ENCODE measurements at places on chromosomes 11 and 22.

- no peak for DNase-seq
These were observed 9.6 kb upstream of the PANX2 start for GRCh38 chr22:50160947-50161346.

DNA sequence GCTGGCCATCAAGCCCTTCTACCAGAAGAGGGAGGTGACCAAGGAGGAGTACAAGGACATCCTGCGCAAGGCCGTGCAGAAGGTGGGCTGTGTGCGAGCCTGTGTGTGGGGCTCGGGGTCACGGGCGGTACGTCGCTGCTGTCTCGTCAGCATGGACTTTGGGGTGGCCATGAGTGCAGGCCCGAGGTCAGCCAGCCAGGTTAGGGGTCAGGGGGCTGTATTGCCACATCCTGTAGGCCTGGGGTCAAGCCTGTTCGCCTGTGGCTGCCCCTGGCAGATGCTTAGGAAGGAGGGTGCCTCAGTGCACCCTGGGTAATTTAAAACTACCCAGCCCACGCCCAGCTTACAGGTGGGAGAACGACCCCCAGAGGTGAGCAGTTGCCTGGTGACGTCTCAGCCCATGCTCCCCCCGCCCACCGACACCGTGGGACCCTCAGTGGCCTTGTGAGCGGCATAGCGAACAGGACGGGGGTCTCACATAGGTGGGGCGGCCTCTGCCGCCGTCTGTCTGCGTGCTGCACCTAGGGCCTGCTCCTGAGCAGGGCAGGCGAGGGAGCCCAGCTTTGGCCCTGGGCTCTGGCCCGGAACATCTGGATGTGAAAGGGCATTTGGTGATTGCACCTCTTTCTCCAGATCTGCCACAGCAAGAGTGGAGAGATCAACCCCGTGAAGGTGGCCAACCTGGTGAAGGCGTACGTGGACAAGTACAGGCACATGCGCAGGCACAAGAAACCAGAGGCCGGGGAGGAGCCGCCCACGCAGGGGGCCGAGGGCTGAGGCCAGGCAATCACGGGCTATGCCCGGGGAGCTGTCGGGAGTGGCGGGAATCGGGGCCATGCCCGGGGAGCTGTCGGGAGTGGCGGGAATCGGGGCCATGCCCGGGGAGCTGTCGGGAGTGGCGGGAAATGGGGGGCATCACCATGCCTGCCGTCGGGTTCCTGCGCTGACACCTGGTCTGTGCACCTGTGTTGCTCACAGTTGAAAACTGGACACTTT lies 4.5 kb downstream of the IRF7 start:
- DNase-seq = no peak

- DNase-seq = no peak
These were observed 1402.6 kb upstream of the TENM4 start for GRCh38 chr11:80843266-80843974.

DNA sequence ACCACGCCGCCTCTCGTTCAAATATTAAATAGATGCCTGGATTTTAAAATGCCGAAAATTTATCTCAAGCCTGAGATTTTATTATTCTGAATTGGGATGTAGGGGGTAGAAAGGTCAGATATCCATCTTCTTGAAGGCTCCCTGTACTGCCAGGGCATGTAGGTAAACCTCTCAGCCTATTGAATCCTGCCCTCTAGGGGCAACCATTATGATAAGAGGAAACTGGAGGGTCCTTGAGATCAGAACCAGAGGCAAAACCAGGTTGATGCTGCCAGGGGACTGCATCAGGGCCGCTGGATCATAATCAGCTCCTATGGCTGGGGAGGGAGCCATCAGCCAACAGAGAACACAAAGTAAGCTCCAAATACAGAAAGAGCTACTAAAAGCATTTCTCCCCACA lies 92.4 kb downstream of the KCNC1 start:
- no peak for DNase-seq

- DNase-seq = no peak
These were observed 29.4 kb downstream of the PPARA start for GRCh38 chr22:46179748-46180147.

GRCh38 chr22:43745783-43746356 lies 66.2 kb downstream of the EFCAB6 start:
- no peak for DNase-seq

DNA sequence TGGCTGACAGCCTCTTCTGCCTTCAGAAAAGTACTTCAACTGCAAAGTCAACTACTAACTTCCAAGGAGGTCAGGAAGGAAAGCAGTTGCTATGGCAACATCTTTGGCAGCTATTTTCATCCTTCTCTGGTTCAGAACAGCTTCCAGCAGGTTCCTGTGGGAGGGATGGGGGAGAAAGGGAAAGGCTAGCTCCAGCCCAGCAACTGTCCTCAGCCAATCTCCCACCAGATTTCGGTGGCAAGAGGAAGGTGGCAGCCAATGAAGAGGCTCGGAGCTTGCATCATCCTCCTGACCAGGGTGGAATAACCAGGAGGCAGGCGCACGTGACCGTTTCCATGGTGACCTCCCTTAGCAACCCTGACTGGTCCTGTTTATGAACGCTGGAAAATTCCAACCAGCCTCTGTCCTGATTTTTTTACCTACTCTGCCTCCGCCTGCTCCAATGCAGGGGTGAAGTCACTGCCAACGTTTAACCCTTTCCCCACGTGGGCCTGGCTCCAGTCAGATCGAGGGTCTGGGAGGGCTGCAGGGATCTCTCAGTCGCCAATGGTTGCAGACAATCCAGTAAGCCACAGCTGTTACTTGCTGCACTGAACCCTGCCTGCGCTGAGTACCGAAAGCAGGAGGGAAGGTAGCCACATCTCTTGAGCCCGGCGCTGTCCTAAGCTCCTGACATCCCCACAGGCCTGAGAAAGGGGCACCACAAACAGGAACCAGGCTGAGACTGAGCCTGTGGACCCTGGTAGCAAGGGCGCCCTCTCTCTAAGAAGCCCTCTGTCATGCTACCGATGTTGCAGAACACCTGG lies 11.2 kb upstream of the MALAT1 start:
- peak; percentile 100 for DNase-seq

GRCh38 chr22:39349506-39349966 lies 255 bp upstream of the SYNGR1 start:
- no peak for DNase-seq

- DNase-seq = no peak
These were observed 118.8 kb downstream of the ATM start for GRCh38 chr11:108341654-108342053.

GRCh38 chr11:134040386-134041302 lies 28.2 kb upstream of the JAM3 start:
- peak; percentile 73 for DNase-seq

GRCh38 chr11:87081358-87081757 lies 43.6 kb downstream of the TMEM135 start:
- DNase-seq = no peak

DNA sequence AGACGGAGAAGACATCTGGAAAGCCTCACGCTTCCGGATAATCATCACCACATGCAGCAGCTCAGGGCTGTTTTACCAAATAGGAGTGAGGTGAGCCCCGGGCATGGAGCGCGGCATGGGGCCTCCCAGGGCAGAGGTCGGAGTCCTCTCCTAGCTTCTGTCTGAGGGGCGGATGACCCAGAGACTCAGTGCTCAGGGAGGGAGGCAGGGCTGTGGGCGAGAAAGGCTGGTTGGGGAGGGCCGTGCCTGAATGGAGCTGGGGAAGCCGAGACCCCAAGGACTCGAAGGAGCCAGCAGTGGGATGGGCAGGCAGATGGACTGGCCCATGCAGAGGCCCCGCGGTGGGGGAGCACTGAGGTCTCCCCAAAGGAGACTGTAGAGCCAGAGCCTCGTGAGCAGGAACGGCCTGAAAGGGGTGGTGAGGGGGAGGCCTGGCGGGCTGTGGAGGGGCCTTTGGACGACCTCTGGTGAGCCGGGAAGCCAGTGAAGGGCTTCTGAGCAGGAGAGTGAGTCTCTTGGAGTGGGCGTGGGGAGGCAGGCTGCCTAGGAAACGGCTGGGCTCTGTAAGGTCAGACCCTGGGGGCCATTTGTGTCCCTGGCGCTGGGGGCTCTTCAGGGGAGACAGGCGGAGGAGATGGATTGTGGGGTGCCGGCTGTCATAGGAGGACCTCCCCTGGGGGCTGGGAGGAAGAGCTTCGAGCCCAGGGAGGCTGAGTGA lies 24.7 kb upstream of the PANX2 start:
- no peak for DNase-seq

- DNase-seq = no peak
These were observed 503.4 kb downstream of the DLG2 start for GRCh38 chr11:85123752-85124231.

- DNase-seq = no peak
These were observed 84.8 kb downstream of the ST3GAL4 start for GRCh38 chr11:126440276-126440675.
